Bronchial smooth muscle cell (primary cell): ENCODE measurements at places on chromosomes 2 and 18. TPM values are rescaled to one million over a fixed set of nuclear protein-coding genes. Genes with fewer than 3 reads are reported as not detected.

The CLASP1 gene
- 23.3 and 24.8 TPM in 2 replicates for total RNA-seq

The DPYSL5 gene
- not detected in 2 replicates for total RNA-seq

The PIEZO2 gene
- total RNA-seq = 1.3 and 3.3 TPM in 2 replicates

The SPC25 gene
- 1.1 and 1.4 TPM in 2 replicates for total RNA-seq

The GALNT3 gene
- 0.16 and 0.17 TPM in 2 replicates for total RNA-seq

The FMNL2 gene
- 18.8 and 31.8 TPM in 2 replicates for total RNA-seq

The PSMA8 gene
- not detected in 2 replicates for total RNA-seq

The KANSL3 gene
- 31.2 and 36.2 TPM in 2 replicates for total RNA-seq

The TDRD15 gene
- total RNA-seq = not detected in 2 replicates
